ENCODE measurements at places on chromosomes 5 and 9.

DNA sequence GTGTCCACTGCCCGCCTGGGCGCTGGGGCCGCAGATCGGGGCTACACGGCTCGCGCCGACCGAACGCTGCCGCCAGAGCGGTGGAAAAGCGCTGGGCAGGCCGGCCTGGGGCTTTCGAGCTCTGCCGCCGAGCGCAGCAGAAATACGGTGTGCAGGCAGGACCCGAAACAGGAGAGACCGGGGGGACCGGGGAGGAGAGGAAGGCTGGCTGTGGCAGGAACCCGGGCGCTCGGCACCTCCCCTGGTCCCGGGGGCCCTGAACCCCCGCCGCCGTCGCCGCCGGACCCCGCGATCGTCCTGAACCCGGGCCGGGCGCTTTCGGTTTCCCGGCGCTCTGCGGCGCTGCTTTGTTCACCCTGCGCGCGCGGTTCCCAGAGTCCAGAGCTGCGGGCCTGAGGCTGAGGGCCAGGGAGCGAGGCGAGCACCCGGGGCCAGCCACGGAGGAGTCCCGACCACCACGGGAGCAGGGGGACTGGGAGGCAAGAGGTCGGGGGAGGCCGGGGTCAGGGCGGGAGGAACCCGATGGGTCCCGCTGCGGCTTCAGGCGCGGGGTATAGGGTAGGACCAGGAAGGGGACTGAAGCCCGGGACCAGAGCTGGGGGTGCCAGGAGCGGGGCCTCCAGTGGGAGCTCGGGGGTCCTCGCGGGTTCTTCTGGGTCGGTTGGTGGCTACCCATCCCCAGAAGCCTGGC, 12.0 kb downstream of the IRX2 start:
- peak; percentile 41 for DNase-seq

GRCh38 chr9:121976751-121977150, 116.4 kb downstream of the TTLL11 start:
- DNase-seq = no peak

- no peak for DNase-seq
Measured at GRCh38 chr5:174303437-174304045, 258.0 kb downstream of the NSG2 start.

- DNase-seq = peak; percentile 6
Measured at GRCh38 chr5:64811050-64811640, 42.4 kb downstream of the CWC27 start.

GRCh38 chr5:134175921-134176510, 734 bp downstream of the SKP1 start:
- DNase-seq = no peak

DNA sequence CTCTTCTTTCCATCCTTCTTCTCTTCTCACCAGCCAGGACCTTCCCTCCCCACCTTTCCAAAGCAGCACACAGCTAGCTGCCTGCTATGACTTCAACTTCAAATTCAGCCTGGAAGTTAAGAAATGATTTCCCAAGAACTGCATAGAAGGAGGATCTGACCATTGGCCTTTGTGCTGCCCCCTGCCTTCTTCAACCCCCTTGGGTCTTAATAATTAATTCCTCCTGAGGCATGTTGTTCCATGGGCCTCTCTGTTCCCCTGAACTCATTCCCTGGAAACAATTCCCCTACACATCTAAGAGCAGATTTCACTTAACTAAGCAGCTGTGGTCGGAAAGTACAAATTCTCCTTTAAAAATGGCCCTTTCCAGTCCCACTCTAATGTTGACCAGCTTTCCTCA, 62.4 kb downstream of the ADAMTS12 start:
- no peak for DNase-seq

DNA sequence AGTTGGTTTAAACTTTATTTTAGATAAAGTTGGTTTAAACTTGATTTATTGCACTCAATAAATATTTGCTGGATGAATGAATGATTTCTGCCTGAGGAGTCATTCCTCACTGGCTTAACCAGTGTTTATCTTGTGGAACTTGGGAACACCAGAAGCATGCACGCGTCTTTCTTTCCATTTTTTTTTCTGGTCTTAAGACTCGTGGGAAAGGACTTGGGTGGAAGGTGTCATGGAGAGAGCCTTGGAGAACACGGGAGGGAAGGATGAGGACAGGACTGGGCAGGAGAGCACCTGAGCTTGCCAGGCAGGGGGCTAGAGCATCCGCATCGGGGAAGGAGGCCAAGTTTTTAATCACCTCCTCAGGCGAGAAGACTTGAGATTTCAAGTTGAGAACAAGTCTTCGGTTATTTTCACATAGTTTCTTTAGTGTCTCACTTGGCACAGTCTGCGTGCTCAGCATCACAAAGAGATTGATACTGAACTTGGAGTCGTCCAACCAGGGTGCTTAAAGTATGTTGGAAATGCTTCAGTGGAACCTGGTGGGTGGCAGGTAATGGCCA, 144.2 kb downstream of the PDZD2 start:
- DNase-seq = no peak

DNA sequence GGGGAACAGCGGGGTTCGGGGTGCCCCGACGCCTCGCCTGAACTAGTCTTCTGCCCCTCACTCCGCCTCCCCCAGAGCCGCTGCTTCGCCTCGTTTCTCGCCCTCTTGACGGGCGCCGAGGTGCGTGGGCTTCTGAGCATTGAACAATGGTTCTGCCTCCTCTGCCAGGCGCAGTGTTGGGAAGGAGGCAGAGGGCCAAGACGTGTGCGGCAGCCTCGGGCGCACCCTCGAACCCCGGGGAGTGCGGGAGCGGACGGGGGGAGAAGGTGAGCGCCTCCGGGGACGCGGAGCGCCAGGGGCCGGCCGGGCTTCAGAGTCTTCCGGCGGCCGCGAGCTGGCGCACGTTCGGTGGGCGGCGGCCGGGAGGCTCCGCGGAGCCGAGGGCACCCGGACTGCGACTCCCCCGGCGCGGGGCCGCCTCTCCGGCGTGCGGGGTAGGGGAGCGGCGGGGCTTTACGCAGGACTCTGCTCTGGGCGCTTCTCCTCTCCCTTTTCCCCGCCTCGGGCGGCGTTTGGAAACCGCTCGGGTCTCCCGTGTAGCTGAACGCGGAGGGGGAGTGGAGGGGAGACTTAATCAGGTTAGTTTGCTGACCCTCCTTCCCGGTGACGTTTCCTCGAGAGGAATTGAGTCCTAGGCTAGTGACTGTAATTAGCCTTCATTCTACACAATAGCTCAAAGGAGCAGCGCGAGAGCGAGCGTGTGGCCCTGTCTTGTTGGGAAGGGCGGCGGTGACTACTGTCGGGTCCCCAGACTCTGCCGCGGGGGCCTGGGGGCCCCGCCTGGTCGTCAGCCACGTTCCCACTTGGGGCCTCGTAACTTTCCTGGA, 1.1 kb downstream of the VLDLR start:
- peak; percentile 34 for DNase-seq

Measured in endothelial cell (in vitro differentiated cells).